ENCODE measurements at places on chromosomes 13 and 19. TPM values are rescaled to one million over a fixed set of nuclear protein-coding genes. Genes with fewer than 3 reads are reported as not detected.

DNA sequence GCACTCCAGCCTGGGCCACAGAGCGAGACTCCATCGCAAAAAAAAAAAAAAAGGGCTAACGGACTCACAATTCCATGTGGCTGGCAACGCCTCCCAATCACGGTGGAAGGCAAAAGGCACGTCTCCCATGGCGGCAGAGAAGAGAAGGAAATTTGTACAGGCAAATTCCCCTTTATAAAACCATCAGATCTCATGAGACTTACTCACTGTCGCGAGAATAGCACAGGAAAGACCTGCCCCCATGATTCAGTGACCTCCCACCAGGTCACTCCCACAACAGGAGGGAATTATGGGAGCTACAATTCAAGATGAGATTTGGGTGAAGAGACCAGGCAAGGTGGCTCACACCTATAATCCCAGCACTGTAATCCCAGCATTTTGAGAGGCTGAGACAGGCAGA lies 18.7 kb upstream of the NMRK2 start:
- no peak for DNase-seq
- no peaks in the 10 kb centered on the region for H3K36me3 ChIP-seq
- no peaks in the 10 kb centered on the region for H3K4me1 ChIP-seq
- H3K27ac ChIP-seq = no peak overlapping the region
- no peak overlapping the region for H3K4me3 ChIP-seq

- H3K27me3 ChIP-seq = no peaks in the 10 kb centered on the region
- no peaks in the 10 kb centered on the region for H3K4me1 ChIP-seq
- DNase-seq = peak; percentile 28
- H3K4me3 ChIP-seq = peak overlapping the region; percentile 33
- peak overlapping the region; percentile 58 for H3K27ac ChIP-seq
Measured at GRCh38 chr13:29140277-29140676, 320.1 kb downstream of the MTUS2 start.

GRCh38 chr13:46894568-46894967 lies 2.3 kb downstream of the HTR2A start:
- H3K4me3 ChIP-seq = peak overlapping the region; percentile 40
- H3K27ac ChIP-seq = no peak overlapping the region
- H3K4me1 ChIP-seq = peaks cover 18% of the 10 kb centered on the region
- H3K27me3 ChIP-seq = peaks cover 22% of the 10 kb centered on the region

- H3K4me1 ChIP-seq = no peaks in the 10 kb centered on the region
- peaks cover 8% of the 10 kb centered on the region for H3K27me3 ChIP-seq
- peak; percentile 18 for DNase-seq
- no peaks in the 10 kb centered on the region for H3K36me3 ChIP-seq
Measured at GRCh38 chr19:39599116-39599515, 3.2 kb upstream of the LGALS13 start.

DNA sequence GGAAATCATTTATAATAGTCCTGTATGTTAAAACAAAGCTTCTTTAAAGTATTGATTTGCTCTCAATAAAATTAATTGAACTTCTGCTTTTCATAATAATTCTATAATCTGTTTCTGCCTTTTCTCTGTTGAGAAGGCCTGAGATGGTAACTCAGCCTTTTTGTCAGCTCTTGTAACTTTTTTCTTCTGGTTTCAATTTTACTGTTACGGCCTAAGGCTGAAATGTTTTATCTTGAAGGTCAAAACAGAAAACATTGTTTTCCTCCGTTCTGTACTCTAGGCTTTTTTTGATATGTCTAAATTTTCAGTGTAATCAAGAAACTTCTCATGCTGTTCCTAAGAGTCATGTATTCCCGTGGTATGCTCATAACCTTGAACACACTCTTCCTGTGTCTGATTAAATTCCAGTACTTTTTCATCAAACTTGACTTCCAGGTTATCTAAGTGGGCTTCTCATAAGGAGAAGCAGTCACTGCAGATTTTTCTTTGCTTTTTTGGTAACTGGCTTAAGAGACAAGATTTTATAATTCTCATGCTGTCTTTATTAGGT lies 7.6 kb upstream of the NAXD start:
- H3K4me3 ChIP-seq = no peak overlapping the region
- no peak overlapping the region for H3K27ac ChIP-seq
- no peak for DNase-seq
- H3K27me3 ChIP-seq = no peaks in the 10 kb centered on the region
- H3K4me1 ChIP-seq = no peaks in the 10 kb centered on the region

DNA sequence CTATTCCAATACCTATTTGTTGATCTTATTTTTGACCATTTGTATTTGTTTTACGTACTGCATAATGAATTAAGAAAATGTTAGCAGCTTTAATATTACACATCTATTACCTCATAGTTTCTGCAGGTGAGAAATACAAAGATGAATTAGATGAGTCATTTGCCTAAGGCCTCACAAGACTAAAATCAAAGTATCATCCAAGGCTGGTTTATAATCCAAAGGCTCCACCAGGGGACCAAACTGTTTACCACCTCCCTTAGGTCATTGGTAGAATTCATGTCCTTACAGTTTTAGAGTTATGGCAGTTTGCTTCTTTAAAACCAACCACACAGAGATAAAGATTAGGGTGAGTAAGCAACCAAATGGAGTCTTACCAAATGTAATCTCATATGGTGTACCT lies 848.1 kb downstream of the SLITRK6 start:
- DNase-seq = no peak
- no peaks in the 10 kb centered on the region for H3K36me3 ChIP-seq
- H3K4me3 ChIP-seq = no peak overlapping the region
- H3K27ac ChIP-seq = no peak overlapping the region
- H3K4me1 ChIP-seq = no peaks in the 10 kb centered on the region

- H3K4me3 ChIP-seq = no peak overlapping the region
- no peak for DNase-seq
- peaks cover 31% of the 10 kb centered on the region for H3K4me1 ChIP-seq
- no peak overlapping the region for H3K27ac ChIP-seq
Measured at GRCh38 chr13:113542751-113543424, 41.7 kb upstream of the TFDP1 start.

- no peaks in the 10 kb centered on the region for H3K36me3 ChIP-seq
- DNase-seq = no peak
- no peak overlapping the region for H3K27ac ChIP-seq
Measured at GRCh38 chr13:84399320-84400085, 517.2 kb upstream of the SLITRK1 start.

DNA sequence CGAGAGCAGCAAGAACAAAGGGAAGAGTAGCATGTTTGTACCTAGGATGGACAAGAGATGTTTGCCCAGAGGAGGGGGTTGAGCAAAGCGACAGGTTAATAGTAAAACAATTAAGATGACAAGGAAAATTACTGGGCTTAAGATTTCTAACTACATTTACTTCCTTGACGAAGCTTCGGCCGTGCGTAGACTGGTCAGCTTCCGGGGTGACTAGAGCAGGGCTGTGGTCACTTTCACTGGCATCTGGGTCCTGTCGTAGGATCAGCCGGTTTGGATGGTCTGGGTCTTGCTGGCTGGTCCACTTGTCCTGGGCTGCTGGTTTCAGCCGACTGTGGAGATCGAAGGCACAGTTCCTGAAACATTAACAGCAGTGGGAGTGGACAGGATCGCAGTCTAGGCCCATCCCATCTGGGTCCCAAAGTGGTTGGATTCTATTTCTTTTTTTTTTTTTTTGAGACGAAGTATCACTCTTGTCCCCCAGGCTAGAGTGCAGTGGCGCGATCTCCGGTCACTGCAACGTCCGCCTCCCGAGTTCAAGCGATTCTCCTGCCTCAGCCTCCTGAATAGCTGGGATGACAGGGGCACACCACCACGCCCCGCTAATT lies 5.0 kb upstream of the BSG start:
- H3K4me1 ChIP-seq = peaks cover 7% of the 10 kb centered on the region
- H3K27ac ChIP-seq = no peak overlapping the region
- no peaks in the 10 kb centered on the region for H3K27me3 ChIP-seq
- no peaks in the 10 kb centered on the region for H3K36me3 ChIP-seq

DNA sequence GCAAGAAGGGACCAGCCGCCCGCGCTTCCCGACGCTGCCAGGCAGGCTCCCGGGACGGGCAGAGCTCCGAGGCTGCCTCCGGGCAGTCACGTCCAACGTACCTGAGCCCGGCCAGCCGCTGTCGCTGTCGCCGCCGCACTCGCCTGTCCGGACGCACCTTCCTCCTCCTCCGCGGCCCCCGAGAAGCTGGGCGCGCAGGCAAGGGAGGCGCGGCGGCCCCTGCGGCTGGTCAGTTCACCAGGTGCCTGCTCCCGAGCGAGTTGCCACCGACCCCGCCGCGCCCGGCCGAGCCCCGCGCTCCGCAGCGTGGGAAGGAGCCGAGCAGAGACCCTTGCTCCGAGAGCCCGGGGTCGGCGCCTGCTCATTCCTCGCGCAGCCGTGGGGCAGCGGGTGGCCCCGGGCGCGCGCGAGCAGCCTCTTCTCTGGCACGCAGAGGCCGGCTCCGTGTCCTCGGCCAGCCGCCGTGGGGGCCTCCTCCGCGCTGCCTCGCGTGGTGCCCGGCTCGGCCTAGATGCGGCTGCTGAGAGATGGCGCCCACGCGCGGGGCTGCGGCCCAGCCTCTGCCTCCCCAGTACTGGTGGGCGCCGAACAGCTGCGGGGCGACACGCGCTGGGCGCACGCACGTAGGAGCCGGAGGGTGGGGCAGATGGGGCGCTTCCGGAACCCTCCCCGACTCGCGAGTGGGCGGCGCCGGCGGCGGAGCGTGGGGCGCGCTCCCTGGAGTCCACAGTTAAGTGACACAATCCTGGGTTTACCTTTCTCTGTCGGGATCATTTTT lies 419.4 kb downstream of the UQCRFS1 start:
- no peak for DNase-seq
- H3K36me3 ChIP-seq = no peaks in the 10 kb centered on the region
- H3K4me3 ChIP-seq = peak overlapping the region; percentile 51
- H3K27ac ChIP-seq = no peak overlapping the region
- no peaks in the 10 kb centered on the region for H3K4me1 ChIP-seq

- no peaks in the 10 kb centered on the region for H3K36me3 ChIP-seq
- H3K27me3 ChIP-seq = no peaks in the 10 kb centered on the region
- DNase-seq = no peak
- H3K27ac ChIP-seq = peak overlapping the region; percentile 51
Measured at GRCh38 chr19:33376941-33377557, 3.5 kb downstream of the CEBPG start.

DNA sequence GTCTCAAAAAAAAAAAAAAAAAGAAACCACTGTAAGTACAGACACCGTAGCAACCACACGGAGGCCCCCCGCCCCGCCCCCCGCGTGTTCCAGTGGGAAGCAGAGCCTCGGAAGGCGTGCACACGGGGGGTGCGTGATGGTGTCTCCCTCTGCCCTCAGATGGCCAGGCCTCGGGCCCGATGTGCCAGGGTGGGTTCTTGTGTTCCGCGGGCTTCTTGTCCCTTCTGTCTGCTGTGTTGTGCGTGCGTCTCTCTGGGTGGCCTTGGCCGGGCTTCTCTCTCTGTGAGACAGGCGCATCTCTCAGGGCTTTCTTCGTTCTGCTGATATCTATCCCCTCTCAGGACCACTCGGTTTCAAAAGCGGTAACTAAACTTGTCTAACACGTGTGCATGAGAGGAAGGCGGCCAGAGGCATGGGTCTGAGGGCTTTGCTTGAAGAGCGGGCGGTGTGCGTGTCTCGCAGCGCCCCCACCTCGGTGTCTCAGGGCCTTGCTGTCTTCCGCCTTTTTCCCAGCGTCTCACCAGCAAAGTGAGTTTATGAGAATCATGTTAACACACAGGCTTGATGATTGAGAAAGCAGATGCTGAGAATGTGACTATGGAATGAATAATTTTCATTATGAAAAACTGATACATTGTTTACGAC lies 12.6 kb downstream of the ATP11A start:
- H3K27ac ChIP-seq = no peak overlapping the region
- peaks cover 57% of the 10 kb centered on the region for H3K4me1 ChIP-seq
- no peak overlapping the region for H3K4me3 ChIP-seq

DNA sequence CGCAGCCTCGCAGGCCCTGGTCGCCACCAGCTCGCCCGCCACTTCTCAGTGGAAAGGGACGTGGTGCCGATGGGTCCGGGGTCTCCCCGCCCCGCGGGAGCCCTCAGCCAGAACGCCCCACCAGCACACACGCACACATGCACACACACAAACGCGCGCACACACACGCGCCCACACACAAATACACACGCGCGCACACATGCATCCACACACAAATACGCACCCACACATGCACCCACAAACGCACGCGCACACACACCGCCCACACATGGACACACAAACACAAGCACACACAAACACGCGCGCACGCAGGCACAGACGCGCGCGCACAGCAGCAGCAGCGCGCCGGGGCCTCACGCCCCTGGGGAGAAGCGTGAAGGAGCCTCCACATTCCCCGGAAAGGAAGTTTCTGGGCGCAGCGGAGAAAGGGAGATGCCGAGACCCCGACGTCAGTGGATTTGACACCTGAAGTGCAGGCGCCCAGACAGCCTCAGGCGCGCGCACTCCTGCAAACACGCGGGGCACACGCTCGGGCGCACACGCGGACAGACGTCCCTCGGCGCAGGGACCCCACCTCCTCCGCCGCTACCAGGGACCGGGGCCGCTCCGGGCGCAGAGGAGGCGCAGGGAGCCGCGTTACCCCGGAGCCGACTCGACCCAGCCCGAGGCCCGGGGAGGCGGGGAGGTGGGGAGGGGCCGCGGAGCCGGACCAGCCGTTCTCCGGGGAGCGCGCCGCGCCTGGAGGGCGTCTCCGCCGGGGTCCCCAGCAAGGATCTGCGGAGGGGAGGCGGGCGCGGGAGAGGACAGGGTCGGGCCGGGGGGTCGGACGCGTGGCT lies 622 bp downstream of the RASA3 start:
- H3K4me3 ChIP-seq = peak overlapping the region; percentile 98
- H3K27ac ChIP-seq = peak overlapping the region; percentile 92
- H3K27me3 ChIP-seq = no peaks in the 10 kb centered on the region

DNA sequence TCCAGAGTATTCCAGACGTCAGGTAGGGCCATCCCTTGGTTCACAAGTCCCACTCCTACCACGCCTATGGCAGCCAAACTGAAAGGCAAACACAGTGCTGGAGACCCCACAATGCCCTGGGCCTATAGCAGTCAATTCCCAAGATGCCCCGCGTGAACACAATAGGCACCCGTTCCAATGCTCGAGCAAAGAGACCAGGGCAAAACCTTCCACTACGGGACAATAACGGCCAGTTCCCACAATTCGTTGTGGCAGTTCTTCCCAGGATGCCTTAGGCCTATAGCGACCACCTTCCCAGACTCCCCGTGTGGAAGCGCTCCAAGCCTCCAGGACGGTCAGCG lies 538 bp downstream of the ZNF428 start:
- peaks cover 16% of the 10 kb centered on the region for H3K4me1 ChIP-seq
- no peaks in the 10 kb centered on the region for H3K27me3 ChIP-seq
- peak overlapping the region; percentile 97 for H3K27ac ChIP-seq
- peak overlapping the region; percentile 64 for H3K4me3 ChIP-seq

- peaks cover 100% of the 10 kb centered on the region for H3K36me3 ChIP-seq
- H3K27me3 ChIP-seq = no peaks in the 10 kb centered on the region
- no peak overlapping the region for H3K27ac ChIP-seq
- no peak overlapping the region for H3K4me3 ChIP-seq
- no peak for DNase-seq
Measured at GRCh38 chr19:37127999-37128820, 44.3 kb downstream of the ZNF585A start.

GRCh38 chr13:27933118-27933517 lies 13.3 kb downstream of the PDX1 start:
- no peaks in the 10 kb centered on the region for H3K4me1 ChIP-seq
- H3K36me3 ChIP-seq = no peaks in the 10 kb centered on the region
- H3K4me3 ChIP-seq = no peak overlapping the region
- DNase-seq = no peak
- H3K27ac ChIP-seq = no peak overlapping the region
- H3K27me3 ChIP-seq = peaks cover 59% of the 10 kb centered on the region

Gene SLC7A9
- total RNA-seq = not detected

Gene POMP
- total RNA-seq = 120 TPM

Gene ZNF726
- total RNA-seq = 0.68 TPM

Gene KLHL1
- not detected for total RNA-seq

Gene RASGRP4
- total RNA-seq = 0.55 TPM

Gene C13orf46
- 0.21 TPM for total RNA-seq

Gene LRG1
- 0.36 TPM for total RNA-seq

Gene ZNF816
- total RNA-seq = 11.8 TPM

Gene KLK6
- total RNA-seq = not detected
